ENCODE measurements at places on chromosomes 11 and 22. TPM values are rescaled to one million over a fixed set of nuclear protein-coding genes. Genes with fewer than 3 reads are reported as not detected.

DNA sequence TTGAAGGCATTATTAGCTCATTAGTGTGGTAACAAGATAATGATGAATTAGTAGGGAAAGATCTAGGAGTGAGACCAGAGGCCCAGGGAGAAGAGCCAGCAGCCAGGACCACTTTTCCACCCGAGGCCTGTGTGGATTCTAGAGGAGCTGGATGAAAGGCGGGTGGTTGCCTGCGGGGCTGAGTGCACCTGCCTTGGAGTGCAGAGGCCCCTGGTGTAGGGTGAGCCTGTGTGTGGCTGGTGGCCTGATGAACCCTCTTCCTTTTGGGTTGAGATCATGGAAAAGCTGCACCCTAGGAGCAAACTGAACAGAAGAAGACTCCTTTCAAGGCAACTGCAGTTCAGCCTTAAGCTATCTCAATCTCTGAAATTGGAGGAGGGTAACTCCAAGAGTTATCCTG, 5.9 kb upstream of the TP53AIP1 start:
- no peak for DNase-seq

Gene PICK1
- 15.4 TPM for total RNA-seq

DNA sequence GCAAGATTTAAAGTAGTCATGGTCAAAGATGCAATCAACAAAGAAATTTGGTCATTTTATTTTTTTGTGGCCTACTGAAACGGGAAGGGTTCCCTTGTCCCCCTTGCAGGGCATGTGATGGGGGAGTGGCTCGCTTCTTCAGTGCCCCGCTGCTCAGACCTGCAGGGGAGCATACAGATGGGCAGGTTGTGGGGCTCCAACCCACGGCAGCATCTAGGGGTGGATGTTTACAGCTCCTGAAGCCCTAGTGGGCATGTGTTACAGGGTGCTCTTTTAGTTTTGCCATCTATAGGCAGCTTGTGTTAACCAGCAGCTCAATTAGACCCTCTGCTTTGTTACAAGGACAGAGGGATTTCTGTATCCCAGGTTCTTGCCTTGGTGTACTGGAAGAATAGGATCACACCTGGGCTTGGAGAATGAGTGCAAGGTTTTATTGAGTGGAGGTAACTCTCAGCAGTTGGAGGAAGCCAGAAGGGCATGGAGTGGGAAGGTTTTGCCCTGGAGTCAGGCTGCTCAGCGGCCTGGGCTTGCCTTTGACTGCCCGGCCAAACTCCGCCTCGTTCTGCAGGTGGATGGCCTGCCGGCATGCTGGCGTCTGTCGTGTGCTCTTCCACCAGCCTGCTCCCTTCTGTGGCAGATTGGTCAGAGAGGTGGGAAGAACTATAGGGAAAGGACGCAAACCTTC, 9.4 kb downstream of the GSTP1 start:
- DNase-seq = no peak

Gene NDUFS8
- 44.2 TPM for total RNA-seq

DNA sequence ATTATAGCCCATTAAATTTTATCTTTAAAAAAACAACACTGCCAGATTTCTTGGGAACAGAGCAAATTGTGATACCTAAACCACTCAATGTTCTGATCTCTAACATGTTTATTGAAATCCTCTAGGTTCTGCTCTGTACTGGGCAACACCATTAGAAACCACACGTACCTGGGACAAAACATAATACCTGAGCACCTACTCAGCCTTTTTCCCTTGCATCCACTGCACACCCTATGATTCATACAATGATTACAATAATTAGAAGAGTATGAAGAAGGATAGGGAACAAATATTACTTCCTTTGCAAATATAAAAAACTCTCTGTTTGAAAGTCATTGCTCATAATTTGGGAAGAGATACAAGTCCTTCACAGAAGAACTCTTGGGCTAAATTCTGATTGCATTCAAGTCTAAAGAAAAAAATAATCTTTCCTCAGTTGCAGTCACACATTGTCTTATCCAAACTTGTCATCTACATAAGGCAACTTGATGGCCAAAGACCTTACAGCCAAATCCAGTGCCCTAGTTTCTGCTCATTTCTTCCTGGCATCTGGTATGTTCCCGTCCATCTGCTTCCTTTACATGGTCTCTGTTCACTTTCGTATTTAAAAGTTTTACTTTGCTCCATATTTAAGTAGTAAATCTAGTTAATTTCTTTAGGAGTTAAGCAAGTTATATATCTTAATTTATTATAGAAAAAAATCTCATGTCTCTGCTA, 407.4 kb downstream of the LRRC4C start:
- DNase-seq = no peak

GRCh38 chr11:2791521-2792380, 92.0 kb upstream of the KCNQ1OT1 start:
- no peak for DNase-seq

Gene BIRC3
- total RNA-seq = 7.6 TPM

DNA sequence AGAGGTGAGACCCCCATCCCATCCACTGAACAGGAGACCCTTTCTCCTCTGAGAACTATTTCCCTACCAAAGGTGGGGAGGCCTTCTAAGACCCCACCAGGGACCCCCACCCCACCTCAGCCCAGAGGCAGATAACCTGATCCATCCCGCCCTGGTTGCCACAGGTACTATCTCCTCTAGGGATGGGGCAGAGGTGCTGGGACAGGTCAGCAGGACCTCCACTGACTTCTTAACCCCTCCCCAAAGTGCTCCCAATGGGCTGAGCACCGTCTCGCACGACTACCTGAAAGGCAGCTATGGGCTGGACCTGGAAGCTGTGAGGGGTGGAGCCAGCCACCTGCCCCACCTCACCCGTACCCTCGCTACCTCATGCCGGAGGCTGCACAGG, 4.3 kb downstream of the INPPL1 start:
- no peak for DNase-seq

Gene CRYAB
- 43.2 TPM for total RNA-seq

GRCh38 chr11:125464270-125464662, 31.8 kb downstream of the FEZ1 start:
- DNase-seq = no peak

Gene VSIG2
- 0.20 TPM for total RNA-seq

- DNase-seq = no peak
Measured at GRCh38 chr22:45077286-45077685, 67.5 kb upstream of the PHF21B start.

GRCh38 chr11:83956119-83956697, 670.0 kb upstream of the CCDC90B start:
- no peak for DNase-seq

DNA sequence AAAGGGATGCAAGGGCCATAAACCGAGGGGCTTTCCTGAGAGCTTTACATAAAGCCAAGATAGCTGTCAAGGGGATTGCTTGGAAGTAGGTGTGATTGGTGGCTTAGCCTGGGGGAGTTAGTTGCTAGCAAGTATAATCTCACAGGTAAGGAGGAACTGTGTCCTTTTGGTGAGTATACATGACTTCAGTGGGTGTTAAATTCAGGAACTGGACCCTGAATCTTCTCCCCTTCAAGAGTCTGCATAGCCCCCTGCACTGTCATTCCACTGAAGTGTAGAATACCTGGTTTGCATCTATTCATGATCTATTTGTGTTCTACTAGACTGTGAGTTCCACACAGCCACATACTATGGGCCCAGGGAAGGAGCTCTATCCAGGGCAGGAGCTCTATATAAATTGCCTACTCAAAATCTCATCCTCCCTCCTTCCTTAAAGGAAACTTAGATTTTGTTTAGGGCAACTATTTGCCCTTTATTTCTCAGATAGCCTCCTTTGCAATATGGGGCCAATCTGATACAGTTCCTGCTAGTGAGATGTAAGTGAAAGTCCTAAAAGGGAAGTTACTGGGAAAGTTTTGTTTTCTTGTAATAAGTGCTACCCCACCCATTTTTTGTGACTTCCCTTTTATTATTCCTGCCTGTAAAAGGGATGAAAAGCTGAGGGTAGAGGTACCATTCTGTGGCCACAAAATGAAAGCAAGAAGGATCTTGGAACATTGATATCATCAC, 120.5 kb downstream of the PGR start:
- no peak for DNase-seq

Gene C1QTNF4
- 1.3 TPM for total RNA-seq

- DNase-seq = no peak
Measured at GRCh38 chr22:47194476-47195155, 432.2 kb downstream of the TBC1D22A start.

DNA sequence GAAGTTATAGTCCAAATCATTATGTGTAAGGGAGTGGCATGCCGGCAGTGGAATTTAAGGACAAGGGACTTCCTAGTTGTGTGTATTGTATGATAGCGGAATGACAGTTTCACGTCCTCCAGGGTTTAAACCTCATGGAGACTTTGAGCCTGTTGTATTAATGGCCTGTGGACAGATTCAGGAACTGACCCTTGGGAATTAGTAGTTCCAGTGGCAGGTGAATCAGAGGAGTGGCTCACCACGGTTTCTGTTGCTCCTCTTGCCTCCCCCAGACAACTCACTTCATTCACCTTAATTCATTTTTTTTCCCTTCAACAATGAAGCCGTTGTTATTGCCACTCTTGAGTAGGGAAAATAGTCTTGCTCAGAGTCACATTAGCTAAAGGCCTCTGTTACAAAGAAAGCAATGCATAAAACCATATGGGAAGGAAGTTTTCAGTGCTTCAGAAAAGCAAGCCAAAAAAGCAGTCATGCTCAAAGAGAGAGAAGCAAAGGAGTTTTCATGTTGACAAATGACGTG, 22.6 kb downstream of the AMOTL1 start:
- DNase-seq = peak; percentile 86

DNA sequence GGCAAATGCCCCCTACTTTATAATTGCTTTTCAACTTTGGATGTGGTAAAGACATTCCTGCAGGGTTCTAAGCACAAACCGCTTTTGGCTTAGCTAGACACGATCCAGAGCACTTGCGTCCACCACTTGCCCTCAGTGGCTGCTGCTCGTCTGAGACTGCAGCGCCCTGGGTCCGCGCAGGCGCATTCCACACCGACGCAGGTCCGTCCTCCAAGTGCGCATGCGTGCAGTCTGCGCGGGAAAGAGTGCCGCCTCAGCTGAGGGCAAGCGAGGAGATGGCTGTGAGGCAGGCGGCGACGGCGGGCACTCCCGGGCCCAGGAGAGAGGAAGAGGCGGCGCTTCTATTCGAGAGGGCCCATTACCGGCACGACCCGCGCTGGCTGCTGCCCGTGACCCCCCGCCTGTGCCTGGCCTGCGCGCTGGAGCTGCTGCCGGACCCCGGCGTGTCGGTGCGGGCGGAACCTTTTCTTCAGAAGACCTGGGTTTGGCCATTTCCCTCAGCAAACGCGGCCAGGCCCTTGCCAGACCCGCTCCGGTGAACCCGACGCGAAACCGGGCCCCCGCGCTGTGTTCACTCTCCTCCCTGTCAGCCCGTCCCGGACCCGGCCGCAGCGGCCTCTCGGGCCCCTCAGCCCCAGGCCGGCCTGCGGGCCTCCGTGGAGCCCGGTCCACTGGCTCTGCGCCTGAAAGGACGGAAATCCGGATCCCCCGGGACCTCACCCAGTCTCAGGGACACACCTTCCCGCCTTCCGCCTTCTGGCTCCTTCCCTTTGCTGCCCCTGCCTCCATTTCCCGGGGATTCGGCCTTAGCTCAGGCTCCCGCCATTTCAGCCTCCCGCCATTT, at the start of gene MEI1:
Gene MEI1 (plus strand): TSS at position 240 of the 844 bp plus-strand sequence. CDS start 36 bp downstream, at position 276.
- DNase-seq = no peak

DNA sequence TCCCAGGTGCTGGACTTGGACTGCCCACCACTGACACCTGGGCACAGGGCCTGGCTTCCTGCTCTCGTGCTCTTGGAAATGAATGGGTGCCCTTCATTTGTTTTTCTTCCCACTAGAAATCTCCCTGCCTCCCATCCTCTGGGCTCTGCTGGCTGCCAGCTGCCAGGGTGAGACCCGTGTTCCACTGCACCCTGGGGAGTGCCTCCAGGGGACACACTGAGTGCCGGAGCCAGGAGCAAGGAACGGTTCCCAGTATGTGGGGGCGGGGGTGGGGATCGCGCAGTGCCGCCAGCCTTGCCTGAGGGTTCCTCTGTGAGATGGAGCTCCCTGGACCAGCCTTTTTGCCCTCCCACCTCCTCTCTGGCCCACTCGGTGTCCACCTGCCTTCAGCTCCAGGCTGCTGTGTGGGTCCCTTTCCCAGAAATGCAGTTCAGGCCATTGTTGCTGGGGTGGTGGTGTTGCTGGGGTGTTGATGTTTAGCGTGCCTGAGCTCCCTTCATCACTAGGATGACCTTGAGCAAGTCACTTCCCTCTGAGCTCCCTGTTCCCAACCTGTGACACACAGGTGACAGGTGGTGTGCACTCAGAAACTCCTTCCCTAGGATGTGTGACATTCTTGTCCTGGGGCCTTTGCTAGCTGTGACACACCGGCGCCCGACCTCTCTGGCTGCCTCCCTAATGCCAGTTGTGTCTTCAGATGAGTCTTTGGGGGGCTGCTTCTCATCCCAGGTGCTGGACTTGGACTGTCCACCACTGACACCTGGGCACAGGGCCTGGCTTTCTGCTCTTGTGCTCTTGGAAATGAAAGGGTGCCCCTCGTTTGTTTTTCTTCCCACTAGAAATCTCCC, 72.1 kb downstream of the MED15 start:
- no peak for DNase-seq

DNA sequence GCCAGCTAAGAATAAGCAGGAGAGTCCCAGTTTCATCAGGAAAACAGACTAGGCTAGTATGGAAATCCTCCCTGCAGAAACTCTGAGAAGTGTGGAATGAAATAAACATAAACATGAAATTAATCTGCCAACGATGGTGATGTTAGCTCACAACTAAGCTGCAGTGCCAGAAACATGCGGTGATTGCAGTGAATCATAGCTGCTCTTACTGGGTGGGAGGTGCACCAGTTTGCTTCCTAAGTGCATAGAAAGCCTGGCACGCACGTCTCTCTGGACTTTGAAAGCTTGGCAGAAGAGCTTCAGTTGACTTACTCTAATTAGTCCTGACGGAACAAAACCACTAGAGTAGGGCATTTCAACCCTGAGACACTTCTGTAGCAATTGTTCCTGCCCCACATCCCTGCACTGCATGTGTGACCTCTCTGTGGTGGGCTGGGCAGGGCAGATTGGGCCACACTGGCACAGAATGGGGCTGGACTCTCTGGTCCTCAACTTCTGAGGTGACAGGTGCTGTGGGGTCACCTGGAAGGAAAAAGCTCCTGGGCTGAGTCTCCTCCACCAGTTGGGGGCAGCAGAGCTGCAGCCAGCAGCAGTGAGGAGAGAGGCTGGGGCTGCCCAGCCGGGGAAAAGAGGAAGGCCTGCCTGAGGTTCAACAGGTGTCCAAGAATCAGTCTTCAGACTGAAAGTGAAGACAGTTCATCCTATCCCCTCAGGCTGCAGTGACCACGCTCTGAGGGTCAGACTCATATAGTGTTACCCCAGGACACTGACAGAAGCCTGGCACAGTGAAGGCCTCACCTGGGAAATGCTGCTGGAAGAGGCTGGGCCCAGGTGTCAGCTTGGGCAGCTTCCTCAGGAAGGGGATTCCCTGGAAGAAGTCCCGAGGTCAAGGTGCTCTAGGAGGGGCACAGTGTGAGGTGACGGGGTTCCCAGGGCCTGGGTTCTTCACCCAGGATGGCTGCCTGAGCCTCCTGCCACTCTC, 40.5 kb downstream of the GGTLC2 start:
- no peak for DNase-seq
